ENCODE measurements at places on chromosomes 13 and 19.
A peak's percentile ranks its signal among the peaks of the same experiment; 100 is the strongest.

DNA sequence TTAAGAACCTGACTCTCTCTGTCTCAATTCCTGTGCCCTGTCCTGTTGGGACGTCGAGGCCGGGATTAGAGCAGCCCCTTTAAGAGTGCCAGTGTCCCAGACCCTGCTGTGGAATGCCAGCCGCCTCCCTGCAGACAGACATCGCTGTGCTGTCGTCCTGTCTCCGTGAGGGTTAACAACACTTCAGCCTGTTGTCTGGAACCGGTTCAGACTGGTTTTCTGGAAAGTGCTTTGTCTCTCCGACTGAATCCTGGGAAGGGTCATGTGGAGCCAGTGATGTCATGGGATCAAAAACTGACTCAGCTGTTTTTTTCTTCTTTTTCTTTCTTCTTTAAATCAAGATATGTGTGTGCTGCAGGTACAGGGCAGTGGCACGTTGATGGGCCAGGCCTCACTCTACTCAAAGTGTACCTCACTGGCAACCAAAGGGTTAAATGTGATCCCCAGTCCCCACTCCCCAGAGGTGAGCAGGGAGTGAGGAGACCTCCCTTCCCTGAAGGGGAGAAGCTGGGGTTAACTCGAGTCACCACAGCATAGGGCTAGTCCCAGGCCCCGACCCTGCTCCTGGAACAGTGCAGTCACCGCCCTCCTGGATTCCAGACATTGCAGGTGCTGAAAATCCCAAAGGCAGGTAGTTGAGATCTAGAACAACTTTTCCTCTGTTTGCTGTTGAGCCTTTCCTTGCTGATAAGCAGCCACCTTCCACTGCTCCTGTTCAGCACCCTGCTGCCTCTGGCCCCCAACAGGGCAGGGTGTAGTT, 50.8 kb downstream of the TSSK6 start:
- no peak for DNase-seq

- DNase-seq = no peak
These were observed 16.0 kb upstream of the SLC7A10 start for GRCh38 chr19:33241530-33242101.

GRCh38 chr19:45884682-45885555, 1.0 kb downstream of the IRF2BP1 start:
- no peak for DNase-seq

- no peak for DNase-seq
These were observed 75.8 kb upstream of the C13orf46 start for GRCh38 chr13:114049626-114050101.

DNA sequence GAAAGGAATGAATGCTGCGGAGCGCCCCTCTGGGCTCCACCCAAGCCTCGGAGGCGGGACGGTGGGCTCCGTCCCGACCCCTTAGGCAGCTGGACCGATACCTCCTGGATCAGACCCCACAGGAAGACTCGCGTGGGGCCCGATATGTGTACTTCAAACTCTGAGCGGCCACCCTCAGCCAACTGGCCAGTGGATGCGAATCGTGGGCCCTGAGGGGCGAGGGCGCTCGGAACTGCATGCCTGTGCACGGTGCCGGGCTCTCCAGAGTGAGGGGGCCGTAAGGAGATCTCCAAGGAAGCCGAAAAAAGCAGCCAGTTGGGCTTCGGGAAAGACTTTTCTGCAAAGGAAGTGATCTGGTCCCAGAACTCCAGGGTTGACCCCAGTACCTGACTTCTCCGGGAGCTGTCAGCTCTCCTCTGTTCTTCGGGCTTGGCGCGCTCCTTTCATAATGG, 8.6 kb downstream of the PDX1 start:
- no peak for DNase-seq

DNA sequence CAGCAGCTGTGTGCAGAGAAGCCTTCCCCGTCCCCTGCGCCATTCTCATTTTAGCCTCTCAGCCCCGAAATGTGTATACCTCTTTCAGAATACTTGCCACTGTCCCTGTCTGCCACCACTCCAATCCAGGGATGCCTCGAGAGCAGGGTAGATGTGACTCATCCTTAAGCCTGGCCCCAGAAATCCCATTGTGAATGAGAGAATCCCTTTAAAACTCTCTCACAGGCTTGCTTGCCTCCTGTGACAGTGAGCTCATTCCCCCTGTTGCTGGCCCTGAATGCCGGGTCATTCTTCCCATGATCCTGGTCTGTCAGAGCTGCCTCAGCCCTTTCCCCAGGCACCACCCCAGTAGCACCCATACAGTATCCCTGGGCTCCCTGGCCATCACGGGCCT, 9.6 kb downstream of the AP2A1 start:
- no peak for DNase-seq

- DNase-seq = peak; percentile 83
These were observed 22.4 kb downstream of the EPSTI1 start for GRCh38 chr13:42969565-42970172.

- DNase-seq = no peak
These were observed 45.4 kb downstream of the MBNL2 start for GRCh38 chr13:97267418-97268059.

- DNase-seq = no peak
These were observed 10.1 kb upstream of the GTF2F1 start for GRCh38 chr19:6402837-6403608.

GRCh38 chr19:57057036-57057686, 62.6 kb upstream of the USP29 start:
- no peak for DNase-seq
